ENCODE measurements at places on chromosomes 5 and 9.

DNA sequence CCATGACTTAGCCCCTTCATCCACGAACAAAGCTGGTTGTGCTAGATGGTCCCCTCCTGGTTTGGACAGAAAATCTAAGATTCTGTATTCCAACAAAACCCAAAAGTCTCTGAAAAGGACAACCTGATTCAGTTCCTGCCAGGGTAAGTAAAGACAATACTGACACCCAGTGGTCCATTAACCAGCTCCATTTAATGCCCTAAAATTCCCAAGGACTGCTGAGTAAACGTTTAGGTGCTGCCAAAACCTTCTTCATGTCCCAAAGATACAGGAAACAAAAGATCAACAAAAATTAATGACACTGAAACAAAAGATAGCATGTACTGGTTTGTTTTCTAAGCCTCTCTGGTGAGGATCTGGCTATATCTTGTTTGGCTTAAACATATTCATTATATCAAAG lies 25.3 kb upstream of the PPP1R2B start:
- no peak for DNase-seq

DNA sequence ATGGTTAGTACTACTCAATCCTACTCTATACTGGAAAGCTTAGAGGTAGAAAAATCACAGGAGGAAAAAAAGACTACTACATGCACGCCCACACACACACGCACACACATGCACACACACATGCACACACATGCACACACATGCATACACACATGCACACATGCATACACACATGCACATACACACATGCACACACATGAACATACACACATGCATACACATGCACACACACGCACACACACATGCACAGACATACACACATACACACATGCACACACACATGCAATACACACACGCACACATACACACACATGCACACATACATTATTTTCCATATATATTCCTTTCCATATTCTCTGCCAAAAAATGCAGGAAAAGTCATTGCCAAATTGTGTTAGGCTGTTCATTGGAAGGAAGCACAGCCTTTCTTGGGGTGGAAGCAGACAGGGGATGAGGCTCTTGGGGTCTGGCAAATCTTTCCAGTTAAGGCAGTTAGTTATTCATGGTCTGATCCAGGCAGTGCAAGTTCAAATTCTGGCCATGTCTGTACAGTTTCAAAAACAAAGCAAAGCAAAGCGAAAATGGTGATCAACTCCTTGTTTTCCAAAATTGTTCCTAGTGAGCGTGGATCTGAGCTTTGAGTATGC lies 187.9 kb upstream of the EGFLAM start:
- DNase-seq = no peak

- no peak for DNase-seq
Measured at GRCh38 chr5:138711087-138711486, 42.1 kb upstream of the CTNNA1 start.

- no peak for DNase-seq
Measured at GRCh38 chr9:87184956-87185642, 237.8 kb upstream of the GAS1 start.

DNA sequence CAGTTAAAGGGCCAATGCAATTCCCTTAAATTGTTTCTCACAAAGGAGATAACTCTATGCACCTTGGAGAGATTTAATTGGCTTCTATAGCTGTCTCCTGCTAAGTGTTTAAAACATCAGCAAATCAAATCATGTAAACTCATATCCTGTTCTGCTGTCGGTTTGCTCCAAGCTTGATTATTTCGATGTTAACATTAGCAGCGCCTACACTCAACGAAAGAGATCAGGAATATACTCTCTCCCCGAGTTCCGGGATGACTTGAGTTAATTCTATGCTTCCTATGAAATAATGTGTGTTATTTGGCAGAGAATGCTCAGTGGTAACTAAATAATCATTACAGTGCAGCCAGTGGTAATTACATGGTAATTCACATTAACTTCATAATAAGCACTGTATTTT lies 338.6 kb downstream of the EBF1 start:
- no peak for DNase-seq

DNA sequence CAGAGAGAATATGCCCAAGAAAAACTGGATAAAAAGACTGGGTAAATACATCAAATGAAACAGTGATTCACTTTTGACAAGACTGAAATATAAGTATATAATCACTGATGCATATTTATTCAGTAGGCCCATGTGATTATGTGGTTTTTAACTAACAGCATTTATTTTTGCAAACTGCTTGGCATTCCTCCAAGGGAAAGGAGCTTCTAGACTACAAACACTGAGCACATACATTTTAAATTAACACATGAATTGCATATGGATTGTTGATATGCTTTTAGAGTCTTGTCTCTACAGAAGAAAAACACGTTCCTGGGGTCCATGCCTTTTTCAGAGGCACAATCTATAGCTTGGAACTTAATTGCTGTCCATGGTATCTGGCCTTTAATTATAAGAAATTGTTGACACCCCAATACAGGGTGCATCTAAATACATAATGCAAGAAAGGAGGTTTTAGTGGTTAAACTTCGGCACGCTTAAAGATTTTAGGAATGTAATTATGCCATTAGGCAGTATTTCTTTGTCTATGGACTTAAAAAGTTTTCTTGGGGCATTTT lies 6.9 kb upstream of the MEIKIN start:
- no peak for DNase-seq

GRCh38 chr9:137162505-137163364 lies 7.1 kb downstream of the LRRC26 start:
- DNase-seq = no peak

GRCh38 chr5:52783226-52783959 lies 4.3 kb upstream of the ITGA1 start:
- no peak for DNase-seq

- no peak for DNase-seq
Measured at GRCh38 chr5:149210225-149210624, 61.4 kb upstream of the AFAP1L1 start.

- DNase-seq = no peak
Measured at GRCh38 chr5:88045931-88046461, 222.6 kb downstream of the TMEM161B start.

GRCh38 chr9:122821278-122821943 lies 7.0 kb downstream of the PDCL start:
- no peak for DNase-seq

DNA sequence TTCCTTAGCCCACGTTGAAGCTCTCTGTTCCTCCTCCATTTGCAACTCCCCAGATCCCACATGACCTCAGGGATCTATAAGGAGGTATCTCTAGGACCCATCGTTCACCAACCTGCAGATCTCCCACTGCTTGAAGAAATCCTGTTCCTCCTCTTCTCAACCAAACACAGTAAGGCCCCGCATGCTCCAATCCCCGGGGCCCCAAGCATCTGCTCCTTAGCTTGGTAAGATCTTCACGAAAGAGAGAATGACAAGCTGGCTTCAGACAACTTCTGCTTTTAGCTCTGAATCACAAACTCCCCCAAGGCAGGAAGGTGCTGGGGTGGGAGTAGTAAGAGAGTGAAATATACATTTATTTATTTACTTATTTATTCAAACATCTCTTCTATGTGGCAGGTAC lies 33.0 kb upstream of the ARHGAP26 start:
- DNase-seq = no peak

- DNase-seq = no peak
Measured at GRCh38 chr9:127075624-127076372, 46.6 kb downstream of the ANGPTL2 start.

- no peak for DNase-seq
Measured at GRCh38 chr9:3857091-3857490, 331.3 kb upstream of the RFX3 start.

- no peak for DNase-seq
Measured at GRCh38 chr5:131279204-131279603, 15.4 kb downstream of the CDC42SE2 start.

DNA sequence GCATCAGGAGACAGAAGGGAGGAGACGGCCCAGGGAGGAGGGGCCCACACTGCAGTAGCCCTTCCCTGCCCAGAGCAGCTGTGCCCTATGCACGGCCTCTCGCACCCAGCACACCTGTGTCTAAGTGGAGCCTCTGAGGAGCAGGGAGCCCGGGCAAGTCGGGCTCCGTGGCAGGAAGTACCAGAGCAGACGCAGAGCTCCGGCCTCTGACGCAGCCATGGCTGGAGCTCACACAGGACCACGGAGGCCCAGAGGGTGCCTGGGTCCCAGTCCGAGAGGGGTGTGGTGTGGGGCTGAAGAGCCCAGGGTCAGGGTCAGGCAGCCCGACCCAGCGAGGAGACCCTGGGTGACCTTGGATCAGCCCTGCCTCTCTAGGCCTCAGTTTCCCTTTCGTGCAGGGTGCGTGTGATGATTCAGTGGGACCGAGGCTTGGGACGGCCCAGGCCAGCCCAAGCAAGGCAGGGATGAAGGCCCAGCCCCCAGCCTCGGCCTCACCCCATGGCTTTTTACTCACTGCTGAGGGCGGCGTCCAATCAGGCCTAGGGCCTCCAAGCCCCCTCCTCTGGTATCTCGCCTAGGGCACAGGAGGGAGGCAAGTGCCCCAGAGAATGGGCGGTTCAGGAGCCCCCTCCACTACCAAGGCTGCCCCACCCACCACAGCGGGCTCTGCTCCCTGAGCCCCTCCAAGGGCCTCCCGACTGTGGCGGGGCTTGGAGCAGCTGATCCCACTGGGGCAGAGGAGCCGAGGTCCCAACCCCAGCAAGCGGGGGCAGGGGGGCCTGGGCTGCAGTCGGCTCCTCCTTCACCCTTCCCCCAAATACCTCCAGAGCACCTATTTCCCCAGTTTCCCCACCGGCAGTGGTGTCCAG lies 4.3 kb upstream of the AGPAT2 start:
- DNase-seq = no peak

DNA sequence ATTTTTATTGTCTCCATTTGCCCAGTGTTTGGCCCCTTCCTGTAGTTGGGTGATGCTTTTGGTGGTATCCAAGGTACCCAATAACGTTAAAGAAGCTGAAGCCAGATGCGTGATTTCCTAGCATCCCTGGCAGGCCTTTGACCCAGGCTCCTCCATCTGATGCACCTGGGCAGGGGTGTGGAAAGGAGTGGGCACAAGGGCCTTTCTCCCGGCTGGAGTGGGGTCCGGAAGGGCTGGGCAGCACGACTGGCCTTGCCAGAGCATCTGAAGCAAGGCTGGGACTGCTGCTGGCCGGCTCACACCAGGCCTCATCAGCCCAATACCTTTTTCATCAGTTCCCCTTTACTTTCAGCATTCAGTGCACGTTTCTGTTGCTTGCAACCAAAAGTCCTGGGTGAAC lies 220.2 kb downstream of the FANCC start:
- no peak for DNase-seq

GRCh38 chr9:13175732-13176131 lies 103.8 kb downstream of the MPDZ start:
- no peak for DNase-seq

GRCh38 chr5:137616046-137616445 lies 116.9 kb upstream of the SPOCK1 start:
- no peak for DNase-seq

GRCh38 chr5:138942861-138943260 lies 67.7 kb upstream of the LRRTM2 start:
- no peak for DNase-seq

DNA sequence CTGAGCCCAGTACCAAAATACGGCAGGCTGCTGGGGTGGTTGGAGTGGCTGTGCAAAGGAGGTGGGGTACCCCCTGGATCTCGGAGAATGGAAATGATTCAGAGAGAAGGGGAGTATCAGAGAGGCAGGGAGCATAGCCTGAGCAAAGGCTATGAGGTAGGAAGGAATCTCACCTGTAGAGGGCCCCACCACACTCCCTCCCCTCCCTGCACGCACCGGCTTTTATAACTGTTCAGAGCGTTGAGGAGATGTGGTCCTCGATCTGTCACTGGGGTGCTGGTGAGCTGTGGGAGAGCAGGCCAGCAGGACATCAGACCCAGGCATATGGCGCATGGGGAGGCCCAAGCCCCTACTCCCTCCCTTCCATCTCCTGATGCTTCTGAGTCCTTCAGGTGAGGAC lies 13.2 kb downstream of the PHF19 start:
- DNase-seq = no peak

DNA sequence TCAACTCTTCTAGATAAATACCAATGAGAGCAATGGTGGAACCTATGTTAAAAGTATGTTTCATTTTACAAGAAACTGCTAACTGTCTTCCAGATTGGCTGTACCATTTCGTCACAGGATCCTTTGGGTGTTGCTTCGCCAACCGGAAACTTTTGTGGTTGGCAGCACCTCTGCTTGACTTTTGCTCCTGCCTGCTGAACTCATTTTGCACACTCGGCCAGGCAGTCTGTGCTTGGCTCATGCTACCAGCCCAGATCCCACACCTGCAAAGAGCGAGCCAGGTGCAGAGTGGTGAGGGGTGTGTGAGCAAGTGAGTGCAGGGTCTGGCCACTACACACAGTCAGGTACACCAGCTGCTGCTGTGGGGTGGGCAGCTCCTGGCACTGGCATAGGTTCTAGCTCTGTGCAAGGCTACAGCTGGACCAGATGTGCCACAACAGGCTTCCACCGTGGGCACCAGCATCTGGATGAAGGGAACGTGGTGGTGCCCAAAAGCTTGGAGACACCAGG lies 422.3 kb downstream of the PRR16 start:
- DNase-seq = no peak

GRCh38 chr9:10703139-10703538 lies 90.3 kb upstream of the PTPRD start:
- no peak for DNase-seq

- no peak for DNase-seq
Measured at GRCh38 chr9:22645893-22646292, 199.3 kb downstream of the DMRTA1 start.

DNA sequence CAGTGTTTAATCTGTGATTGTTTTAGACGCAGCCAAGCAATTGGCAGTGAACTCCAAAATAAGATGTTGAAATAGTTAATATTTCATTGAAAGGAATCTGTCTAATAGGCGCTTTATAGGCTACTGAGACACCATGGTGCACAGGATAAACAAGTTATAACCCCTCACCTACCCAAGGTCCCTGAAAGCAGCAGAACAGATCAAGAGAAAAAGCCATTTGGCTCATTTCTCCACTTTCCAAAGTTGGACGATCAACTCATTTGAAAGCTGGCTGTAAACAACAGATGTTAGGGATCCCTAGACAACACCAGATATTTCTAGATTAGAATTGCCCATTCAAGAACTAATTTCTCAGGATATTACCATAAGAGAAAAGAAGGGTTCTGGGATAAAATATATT lies 4.9 kb downstream of the PUM3 start:
- DNase-seq = no peak

GRCh38 chr9:37976714-37977477 lies 73.0 kb upstream of the SLC25A51 start:
- no peak for DNase-seq

All from activated CD8-positive, alpha-beta memory T cell treated with anti-CD3 and anti-CD28 coated beads, Interleukin-2, amount 50 U/mL, for 4 hours (primary cell).